Stimulated activated CD4-positive, alpha-beta T cell treated with anti-CD3 and anti-CD28 coated beads, Interleukin-15, amount 100 ng/mL, for 1 hour (primary cell): ENCODE measurements at places on chromosomes 6 and 20.

- no peak for DNase-seq
Observed at GRCh38 chr6:131643855-131644460, 6.9 kb downstream of the ENPP3 start.

DNA sequence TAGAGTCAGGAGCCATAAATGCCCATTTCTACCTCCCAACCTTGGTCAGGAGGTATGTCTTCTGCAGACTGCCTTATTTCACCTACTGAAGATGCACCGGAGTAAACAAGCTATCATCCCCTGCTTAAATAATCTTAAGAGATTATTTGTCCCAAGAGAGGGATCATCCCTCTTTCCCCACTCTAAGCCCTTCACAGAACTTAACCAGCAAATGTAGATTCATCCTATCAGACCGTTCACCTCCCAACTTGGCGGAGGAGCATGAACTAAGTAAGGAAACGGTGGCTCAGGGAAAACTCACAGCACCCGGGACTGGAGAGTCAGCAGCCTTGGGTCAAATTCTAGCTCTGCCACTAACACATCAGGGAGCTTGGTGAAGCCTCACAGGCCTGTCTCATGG lies 115.3 kb downstream of the TRERF1 start:
- no peak for DNase-seq

DNA sequence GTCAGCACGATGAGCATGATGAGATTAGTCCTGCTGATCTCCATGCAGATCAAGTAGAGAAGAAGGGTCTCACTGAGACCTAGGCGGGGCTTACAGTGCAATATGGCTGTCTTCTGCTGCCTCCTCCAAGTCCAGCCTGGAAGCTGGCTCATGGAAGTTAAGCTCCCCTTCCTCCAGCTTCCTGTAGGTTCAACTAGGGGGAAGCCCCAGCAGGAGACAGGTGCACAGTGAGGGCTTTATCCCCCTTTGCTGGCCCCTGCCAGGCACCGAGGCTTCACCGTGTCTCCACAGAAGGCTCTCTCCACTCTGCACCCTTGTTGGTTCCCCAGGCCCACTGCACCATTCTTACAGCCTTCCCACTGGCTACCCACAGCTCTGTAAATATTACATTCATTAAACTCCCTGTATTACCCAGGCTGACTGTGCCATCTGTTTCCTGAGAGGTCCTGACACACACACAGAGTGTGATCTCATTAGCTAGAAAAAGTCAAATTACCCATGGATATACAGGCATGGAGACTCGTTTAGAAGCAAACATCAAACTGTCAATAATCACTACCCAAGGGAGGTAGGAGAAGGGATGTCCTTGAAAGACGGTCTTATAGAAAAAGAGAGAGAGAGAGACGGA lies 90.4 kb downstream of the SLC2A10 start:
- DNase-seq, result no peak

GRCh38 chr6:168119539-168119938 lies 40.5 kb upstream of the FRMD1 start:
- DNase-seq, result no peak

DNA sequence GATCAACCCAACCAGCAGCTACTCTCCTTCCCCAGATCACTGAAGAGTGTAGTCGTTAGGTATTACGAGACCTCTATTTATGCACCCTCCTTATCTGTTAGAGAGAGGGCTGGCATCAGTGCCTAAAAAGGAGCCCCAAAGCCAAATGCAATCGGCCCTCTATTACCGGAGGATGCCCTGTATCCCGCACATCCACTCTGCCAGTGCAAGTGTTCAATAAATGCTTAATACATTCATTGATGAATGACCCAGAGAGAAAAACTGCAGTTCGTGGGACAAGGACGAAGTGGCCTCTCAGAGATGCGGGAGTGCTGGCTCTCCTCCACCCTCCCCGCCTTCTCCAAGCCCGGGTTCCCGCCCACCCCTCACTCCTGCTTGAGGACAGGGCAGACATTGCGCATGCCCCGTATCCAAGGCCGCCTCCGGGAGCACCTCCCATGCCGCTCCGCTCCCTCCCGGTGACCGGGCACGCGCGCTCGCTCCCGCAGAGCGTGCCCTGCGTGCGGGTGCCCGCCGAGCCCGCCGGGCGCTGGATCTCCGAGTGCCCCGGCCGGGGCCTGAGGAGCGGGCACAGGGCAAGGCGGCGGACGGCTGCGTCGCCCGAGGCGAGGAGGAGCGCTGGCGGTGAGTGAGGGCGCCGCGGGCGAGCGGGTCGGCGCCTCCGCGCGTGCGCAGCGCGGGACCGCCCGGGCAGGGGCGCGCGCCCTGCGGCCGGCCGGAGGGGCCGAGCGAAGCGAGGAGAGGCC lies 27.2 kb upstream of the BTBD3 start:
- peak; percentile 44 for DNase-seq

DNA sequence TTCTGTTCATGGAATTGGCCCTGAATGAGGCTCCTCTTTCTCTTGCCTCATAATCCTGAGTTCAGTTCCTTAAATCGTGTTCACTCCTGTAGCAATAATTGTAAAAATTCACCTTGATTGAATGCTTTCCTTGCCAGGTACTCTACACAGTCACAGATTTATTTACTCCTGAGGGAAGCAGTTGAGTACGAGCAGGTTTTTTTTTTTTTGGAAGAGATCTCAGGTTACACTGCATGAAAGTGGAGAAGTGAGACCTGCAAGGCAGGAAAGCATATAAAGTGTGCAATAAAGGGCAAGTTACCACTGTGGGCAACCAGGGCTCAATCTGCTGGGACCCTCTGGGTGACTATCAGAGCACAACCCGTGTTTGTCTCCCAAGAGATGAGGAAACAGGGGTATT lies 93.0 kb upstream of the DOK5 start:
- DNase-seq, result no peak
